ENCODE measurements at places on chromosomes 1 and 21. TPM values are rescaled to one million over a fixed set of nuclear protein-coding genes. Genes with fewer than 3 reads are reported as not detected.

DNA sequence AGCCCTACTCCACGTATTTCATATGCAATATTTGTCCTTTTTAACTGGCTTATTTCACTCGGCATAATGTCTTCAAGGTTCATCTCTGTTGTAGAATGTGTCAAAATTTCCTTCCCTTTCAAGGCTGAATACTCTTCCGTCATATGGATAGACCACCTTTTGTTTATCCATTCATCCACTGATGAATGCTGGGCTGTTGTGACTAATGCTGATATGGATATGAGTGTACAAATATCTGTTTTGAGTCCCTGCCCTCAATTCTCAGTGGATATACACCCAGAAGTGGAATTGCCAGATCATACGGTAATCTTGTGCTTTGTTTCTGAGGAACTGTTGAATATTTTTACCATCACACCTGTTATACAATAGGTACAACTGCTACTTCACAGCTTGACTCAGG is 155.2 kb upstream of the IRF2BP2 start:
- no peak for DNase-seq

DNA sequence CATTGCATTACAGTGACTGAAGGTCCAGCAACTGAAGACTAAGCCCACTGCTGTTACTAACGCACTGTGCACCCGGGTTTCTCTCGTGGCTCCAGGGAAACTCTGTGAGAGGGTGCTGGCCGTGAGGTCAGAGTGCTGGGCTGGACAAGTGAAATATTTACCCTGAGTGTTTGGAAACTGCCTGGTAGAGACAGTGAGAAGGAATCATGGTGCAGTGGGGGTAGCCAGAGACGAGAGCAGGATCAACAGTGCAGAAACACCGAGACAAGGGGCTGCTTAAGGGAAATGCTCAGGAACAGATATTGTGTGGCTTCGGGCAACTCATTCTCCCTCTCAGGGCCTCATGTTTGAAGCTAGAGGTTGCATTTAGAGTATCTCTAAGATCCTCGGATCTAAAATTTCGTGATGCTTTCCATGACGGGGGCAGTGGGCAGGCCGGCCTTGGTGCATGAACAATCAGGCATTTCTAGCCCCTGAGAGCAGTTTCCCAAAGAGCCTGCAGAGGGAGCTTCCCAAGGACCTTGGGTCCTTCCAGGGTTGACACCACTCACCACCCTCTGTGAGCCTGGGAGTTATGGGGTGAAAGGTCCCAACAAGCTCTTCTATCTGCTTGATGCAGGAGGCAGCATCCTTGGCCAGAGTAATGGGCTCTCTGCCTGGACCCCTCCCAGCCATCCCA is 9.7 kb downstream of the CD2 start:
- DNase-seq = no peak

- DNase-seq = no peak
These were observed 59.9 kb upstream of the CNTN2 start for GRCh38 chr1:204983136-204983535.

DNA sequence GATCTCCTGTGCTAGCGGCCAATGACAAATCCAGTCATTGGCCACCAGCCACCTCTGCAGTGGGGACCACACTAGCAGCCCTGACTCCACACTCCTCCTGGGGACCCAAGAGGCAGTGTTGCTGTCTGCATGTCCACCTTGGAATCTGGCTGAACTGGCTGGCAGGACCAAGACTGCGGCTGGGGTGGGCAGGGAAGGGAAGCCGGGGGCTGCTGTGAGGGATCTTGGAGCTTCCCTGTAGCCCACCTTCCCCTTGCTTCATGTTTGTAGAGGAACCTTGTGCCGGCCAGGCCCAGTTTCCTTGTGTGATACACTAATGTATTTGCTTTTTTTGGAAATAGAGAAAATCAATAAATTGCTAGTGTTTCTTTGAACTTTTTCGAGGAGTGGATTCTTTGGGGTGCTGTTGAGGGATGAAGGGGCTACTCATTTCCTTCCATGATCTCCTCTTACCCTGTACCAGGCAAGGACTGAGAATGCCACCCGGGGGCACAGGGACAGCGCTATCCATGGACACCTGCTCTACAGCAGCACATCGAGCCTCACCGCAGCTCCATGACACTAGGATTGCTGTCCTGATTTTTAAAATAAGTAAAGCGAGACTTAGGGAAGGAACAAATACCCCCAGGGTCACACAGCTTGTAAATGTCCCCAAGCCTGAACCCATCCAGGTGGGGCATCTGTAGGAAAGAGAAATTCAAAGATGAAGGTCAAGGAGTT is 44.7 kb downstream of the TNNT2 start:
- DNase-seq = no peak

DNA sequence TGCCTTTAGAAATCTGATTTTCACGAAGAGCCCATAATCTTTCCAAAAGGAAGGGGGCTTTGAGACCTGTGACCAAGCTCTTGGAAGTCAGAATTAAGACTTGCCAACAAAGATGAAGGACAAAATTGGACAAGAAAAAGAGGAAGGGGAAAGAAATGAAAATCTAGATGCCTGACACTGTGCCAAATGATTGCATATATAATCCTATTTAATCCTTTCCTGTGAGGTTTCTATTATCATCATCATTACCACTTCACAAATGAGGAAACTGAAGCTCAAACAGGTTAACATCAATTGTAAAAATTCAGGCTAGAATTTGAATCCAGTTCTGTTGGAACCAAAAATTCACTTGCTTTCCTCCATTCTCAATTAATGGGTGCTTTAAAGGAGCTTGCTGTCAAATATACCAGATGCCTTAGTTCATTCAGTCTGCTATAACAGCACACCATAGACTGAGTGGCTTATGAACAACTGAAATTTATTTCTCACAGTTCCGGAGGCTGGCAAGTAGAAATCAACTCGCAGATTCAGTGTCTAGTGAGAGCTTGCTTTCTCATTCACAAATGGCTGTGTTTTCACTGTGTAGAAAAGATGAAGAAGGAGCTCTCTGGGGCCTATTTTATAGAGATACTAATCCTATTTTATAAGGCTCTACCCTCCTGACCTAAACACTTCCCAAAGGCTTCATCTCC is 197.5 kb upstream of the ST6GALNAC5 start:
- no peak for DNase-seq

DNA sequence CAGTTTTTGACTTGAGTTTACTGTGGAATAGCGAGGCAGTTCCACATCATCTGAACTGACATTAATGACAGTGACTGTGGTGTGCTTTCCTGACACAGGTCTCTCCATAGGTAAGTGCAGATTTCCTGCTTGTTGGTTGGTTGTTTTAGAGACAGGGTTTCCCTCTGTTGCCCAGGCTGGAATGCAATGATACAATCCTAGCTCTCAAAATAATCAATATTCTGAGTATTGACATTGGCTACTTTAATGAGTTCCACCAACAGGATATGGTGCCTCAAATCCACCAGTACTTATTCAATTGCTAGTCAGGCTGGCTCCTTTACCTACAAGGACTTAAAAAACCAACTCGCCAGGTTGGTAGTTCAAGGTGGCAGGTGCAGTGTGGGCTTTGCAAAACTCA is 63.8 kb downstream of the CLSTN1 start:
- DNase-seq = no peak

- DNase-seq = no peak
These were observed 64.1 kb upstream of the RNPC3 start for GRCh38 chr1:103461161-103462105.

DNA sequence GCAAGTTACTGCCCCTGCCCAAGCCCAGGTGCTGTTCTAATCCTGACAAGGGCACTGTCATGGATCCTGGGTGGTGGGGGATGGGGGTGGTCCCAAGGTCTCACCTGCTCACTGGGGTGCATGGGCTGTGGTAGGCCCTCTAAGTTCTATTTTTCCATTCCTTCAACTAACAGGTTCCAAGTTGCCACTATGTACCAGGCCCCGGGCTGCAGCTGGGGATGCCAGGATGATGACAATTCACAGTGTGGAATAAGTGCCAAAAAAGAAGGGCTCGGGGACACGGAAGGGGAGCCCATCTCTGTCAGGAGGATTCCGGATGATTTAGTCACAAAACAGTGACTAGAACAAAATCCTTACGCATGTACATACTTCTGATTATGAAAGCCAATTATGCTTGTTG is 76.0 kb downstream of the STUM start:
- no peak for DNase-seq

GRCh38 chr1:239545466-239545865 is 159.1 kb downstream of the CHRM3 start:
- no peak for DNase-seq

DNA sequence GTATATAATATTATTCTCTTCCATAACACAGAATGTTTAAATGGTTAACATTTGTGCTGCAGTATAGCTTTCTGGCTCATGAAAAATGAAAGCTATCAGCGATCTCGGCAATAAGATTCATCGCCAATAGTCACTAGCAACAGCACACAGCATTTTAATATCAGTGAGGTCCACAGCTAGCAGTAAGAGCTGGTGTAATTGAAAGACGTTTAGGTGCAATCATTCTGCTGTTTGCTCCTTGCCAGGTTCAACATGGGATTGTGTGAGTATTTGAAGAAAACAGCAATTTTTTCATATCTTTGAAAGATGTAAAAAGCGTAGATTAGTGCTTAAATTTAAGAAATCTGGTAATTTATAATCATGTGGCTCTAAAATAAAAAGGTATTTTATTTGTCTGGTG is 20.1 kb downstream of the PRKACB start:
- no peak for DNase-seq

DNA sequence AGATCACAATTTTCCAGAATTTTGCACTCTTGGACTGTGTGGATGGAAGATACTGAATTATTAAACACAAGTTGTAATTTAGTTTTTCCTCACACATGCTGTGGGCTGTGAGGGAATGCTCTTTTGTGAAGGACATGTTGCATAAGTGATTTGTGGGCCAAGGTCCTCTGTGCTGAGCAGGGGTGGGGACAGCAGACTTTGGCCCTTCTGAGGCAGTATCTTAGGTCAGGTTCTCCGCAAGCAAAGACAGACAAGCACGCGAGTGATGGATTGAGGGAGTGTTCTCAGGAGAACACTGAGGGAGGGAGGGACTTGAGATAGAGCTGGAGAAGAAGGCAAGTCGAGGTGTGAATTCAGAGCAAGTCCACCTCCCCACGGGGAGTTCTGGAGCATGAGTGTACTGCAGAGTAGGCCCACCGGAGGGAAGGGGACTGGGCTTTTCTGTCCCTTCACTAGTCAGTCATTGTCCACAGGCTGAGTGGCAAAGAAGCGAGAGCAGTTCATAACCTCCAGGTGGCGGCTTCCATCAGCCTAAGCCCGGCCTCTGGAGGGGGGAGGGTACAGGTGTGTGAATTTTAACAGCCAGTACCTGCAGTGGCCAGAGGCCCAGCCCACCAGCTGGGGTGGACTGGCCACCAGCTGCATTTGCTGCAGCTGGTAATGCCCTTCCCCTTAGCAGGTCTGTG is 19.1 kb upstream of the CD101 start:
- DNase-seq = no peak

DNA sequence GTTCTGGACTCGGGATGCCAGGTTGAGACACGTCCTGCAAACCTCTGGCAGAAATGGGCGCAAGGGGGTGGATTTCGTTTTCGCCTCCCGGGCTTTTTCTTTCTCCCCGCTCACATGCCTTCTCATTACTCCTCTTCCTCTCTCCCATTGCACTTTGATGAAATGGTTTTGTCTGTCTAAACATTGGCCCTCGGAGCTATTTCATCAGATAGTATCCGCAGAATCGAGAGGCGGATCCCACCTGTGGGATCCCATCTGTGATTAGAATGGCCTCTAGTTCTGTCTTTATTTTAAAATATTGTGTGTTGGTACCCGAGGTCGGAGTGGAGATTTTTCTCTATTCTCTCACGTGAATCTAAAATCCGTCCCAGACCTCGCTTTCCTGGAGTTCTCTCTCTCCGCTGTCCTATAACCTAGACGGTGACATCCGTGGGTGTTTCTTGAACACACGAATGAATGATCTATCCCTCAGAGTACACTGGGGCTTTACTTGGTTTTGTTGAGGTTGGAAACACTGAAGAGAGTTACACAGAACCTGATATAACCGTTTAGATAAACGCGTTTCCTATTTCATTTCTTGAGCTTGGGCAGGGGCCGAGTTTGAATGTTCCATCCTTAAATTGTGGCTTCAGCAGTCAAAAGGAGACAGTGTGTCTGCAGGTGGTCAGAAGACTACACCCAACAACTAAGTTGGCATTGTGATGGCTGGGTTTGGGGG is 2.0 kb downstream of the EDARADD start:
- DNase-seq = no peak

DNA sequence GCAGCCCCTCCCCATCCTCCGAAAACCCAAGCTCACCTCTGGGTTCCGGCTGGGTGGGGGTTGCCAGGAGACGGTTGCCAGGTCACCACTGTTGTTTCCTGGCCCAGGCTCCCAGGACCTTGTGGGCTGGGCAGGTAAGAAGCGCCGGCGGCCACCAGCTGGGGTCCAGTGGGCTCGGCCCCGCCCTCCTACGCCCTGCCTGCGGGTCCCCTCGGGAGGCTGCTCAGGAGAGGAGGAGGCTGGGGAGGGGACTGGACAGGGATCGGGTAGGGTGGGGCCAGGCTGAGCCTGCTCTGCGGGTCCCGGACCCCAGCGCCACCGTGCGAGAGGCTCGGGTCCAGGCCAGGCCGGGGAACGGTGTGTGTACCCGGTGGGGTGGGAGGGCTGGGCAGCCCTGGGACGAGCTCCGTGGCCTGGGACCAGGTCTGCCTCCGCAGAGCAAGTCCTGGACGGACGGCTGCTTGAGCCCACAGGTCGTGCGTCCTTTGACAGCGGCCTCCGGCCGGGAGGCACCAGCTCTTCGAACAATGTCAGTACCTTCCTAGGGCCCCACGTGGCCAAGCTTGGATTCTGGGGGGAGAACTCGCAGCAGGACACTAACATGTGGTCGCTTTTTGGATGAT is at the start of gene TTLL10:
Gene TTLL10, plus strand, starts transcription at position 88 of the 623 bp plus-strand sequence. CDS start 5,336 bp downstream, outside the sequence.
- no peak for DNase-seq

DNA sequence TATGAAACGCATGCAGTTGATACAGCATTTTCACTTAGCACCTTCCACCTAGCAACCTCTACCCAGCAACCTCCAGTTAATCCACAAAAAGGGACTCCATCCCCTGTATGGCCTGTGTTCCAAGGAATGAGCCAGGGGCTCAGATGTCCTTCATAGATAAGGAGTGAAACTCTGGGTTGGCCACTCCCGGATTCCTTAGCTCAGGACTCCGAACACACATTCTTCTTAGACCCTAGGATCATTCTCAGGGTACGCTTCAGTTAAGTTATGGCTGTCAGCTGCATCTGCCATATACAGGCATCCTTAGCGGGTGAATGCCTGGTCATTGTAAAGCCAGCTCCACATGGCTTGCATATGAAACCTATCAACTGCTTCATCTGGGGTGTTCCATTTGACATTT is 15.9 kb upstream of the IFI6 start:
- no peak for DNase-seq

GRCh38 chr21:43012596-43012995 is 38.2 kb downstream of the PKNOX1 start:
- DNase-seq = peak; percentile 58

DNA sequence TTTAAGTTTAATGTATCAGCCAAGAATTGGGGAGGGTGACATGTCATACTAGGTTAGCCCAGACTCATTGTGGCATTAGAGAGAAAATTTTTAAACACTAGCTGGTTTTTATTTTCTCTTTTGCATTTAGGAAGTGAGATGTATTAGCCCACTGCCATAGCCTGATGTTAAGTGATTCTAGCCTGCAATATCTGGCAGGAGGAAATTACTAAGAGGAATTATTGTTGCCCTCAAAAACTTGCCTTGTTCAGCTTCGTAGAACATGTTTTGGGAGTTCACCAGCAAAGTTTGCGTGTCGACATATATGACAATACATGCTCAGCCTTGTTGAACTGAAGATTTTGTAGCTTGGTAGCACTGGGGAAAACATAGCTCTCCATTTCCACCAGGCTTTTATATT is 12.5 kb downstream of the ADAM30 start:
- no peak for DNase-seq

GRCh38 chr1:178019208-178019607 is 49.4 kb upstream of the SEC16B start:
- no peak for DNase-seq

BGLAP gene
- not detected for total RNA-seq

MNDA gene
- total RNA-seq = not detected

ARHGEF2 gene
- 58.1 TPM for total RNA-seq
